ENCODE measurements at places on chromosomes 16 and 17.

DNA sequence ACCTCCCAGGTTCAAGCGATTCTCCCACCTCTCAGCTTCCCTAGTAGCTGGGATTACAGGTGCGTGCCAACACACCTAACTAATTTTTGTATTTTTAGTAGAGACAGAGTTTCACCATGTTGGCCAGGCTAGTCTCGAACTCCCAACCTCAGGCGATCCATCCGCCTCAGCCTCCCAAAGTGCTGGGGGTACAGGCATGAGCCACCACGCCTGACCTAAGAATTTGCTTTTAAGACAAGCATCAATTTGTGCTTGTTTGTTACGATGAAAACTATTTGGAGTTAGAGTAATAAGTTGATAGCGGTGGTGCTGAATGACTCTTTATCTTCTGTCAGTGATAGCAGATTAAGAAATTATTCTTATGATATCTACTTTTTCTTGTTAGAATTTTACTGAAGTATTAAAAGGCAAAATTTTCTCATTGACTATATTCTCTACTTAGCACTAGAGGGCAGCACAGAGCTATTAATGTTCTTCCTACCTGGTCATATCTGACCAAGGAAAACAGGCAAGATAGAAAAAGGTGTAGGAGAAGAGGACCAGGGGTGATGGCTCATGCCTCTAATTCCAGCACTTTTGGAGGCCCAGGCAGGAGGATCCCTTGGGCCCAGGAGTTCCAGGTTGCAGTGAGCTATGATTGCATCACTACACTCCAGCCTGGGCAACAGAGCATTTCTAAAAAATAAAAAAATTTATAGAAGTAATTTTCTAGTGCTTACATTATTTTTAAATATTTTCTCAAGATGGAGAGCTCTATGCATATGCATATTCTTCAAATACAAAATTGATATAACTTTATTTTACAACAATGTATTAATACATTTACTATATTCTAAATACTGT is 24.5 kb downstream of the STXBP4 start:
- no peak for DNase-seq

GRCh38 chr17:70796757-70797156 is 627.4 kb downstream of the KCNJ2 start:
- DNase-seq = no peak

- no peak for DNase-seq
Measured at GRCh38 chr17:81037798-81038733, 3.1 kb downstream of the BAIAP2 start.

GRCh38 chr17:44906010-44906646 is 6.9 kb upstream of the EFTUD2 start:
- no peak for DNase-seq

DNA sequence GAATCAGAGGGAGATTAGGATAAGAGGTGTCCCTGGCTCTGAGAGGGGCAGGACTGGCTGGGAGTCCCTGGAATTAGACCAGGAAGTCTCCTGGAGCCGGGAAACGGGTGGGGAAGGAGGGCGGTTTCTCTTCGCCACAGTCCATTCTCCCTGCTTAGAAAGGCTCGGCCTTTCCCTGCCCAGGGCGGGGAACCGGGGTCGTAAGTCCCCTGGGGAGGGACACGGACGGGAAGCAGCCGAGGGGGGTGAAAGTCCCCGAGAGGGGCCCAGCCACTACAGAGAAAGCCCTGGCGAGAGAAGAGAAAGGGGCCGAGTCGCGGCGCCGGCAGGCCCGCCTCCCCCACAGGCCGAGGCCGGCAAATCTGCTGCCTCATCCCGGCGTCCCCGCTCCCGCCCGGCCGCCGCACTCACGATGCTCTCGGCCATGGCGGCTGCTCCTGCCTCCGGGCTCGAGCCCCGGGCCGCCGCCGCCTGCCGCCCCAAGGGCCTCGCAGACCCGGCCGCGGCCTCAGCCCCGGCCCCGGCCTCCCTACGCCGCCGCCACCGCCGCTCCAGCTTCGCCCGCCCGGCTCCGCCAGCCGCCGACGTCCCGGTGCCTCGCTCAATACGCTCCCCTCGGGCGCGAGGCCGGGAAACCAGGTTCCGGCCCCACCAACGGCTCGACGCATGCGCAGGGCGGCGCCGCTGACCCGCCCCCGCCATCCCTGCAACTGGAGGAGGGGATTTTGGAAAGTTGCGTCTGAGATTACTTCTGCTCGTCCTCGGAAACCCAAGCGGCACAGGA is at the start of the genes NPLOC4 and TSPAN10:
Gene NPLOC4, minus strand, starts transcription at position 608 of the 784 bp plus-strand sequence. Its CDS starts 182 bp downstream, at position 426.
Gene TSPAN10, plus strand, starts transcription at position 692 of the 784 bp plus-strand sequence. CDS start 5,217 bp downstream, outside the sequence.
- no peak for DNase-seq

DNA sequence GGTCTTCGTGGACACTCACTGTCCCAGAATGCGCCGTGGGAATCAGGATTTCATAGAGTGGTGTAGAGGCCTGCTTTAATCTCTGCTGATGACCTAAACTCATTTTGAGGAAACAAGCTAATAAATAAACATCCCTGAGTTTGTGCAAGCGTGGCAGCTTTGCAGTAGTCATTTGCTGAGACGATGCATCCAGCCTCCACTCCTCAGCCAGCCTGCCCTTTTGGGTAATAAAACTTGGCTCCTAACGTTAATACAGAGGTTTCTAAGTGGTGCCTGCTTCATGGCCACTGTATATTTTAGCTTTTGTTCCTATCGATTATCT is 1.3 kb downstream of the DGKE start:
- no peak for DNase-seq

GRCh38 chr17:57651996-57652395 is 93.1 kb downstream of the CCDC182 start:
- DNase-seq = no peak

- no peak for DNase-seq
Measured at GRCh38 chr16:31455601-31456314, 3.5 kb upstream of the ARMC5 start.

- DNase-seq = no peak
Measured at GRCh38 chr17:57517273-57517631, 227.8 kb downstream of the CCDC182 start.

- DNase-seq = no peak
Measured at GRCh38 chr16:67298277-67298676, 18.9 kb downstream of the PLEKHG4 start.

GRCh38 chr17:57368637-57369336 is 112.5 kb downstream of the MSI2 start:
- DNase-seq = no peak

GRCh38 chr16:53537626-53538025 is 34.6 kb upstream of the AKTIP start:
- no peak for DNase-seq

GRCh38 chr16:88301431-88301830 is 81.3 kb upstream of the ZNF469 start:
- no peak for DNase-seq

- no peak for DNase-seq
Measured at GRCh38 chr16:23156110-23156509, 6.9 kb upstream of the USP31 start.

- no peak for DNase-seq
Measured at GRCh38 chr16:30876867-30877266, 17.0 kb downstream of the BCL7C start.

DNA sequence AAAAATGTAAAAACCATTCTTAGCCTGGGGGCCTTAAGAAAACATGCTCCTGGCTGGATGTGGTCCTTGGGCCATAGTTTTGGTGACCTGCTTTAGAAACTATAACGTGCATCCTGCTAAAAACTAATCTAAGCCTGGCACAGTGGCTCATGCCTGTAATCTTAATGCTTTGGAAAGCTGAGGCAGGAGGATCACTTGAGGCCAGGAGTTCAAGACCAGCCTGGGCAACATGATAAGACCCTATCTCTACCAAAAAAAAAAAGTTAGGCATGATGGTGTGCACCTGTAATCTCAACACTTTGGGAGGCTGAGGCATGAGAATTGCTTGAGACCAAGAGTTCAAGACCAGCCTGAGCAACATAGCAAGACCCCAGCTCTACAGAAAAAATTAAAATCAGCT is 183.8 kb upstream of the CHMP6 start:
- DNase-seq = no peak

DNA sequence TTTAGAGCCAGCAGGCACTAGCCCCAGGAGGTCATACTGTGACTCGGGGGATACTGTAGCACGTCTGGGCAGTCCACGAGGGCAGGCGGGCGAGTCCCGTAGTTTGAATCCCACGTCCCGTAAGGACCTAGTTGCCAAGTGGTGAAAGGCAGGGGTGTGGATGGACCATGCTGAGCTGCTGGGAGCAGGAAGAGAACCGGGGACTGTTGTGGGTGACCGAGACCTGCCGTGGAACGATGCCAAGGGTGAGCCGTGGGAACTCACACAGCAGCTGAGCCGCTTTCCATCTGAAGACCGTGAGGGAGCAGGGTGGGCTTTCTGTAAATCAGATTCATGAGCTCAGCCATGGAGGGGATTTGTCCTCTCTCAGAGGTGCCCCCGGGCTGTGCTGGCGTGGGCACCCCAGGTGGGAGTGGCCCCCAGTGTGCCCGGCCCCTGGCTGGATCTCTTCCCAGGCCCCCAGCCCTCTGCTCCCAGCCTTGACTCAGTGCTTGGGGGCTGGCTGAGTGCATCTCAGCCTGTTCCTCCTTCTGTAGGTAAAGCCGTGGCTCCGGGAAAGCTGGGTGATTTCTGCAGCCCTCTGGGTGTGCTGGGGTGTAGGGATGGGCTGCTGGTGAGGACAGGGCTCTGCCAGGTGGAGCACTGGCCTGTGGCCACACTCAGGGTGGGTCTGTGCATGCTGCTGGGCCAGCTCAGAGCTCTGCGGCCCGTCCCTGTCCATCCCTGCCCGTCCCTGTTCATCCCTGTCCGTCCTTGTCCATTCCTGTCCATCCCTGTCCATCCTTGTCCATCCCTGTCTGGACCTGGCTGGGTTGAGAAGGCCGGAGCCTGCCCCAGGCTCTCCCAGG is 13.6 kb downstream of the ASPSCR1 start:
- DNase-seq = no peak

- DNase-seq = no peak
Measured at GRCh38 chr16:67277999-67278772, 1.1 kb upstream of the PLEKHG4 start.

DNA sequence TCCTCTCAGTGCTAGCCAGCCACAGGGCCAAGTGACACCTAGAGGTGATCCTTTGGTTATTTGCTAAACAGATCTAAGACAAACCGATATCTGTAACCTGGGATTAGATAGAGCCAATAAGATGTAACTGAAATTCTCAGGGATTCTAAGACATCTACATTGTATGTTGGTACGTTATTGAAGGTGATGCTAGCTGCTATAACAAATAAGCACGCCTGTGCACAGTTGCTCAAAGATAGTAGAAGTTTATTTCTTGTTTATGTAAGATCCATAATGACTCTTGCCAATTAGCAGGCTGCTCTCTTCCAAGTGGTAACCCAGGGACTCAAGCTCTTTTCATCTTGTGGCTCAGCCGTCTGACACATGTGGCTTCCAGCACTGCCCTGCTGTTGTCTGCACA is 370.3 kb downstream of the WWOX start:
- DNase-seq = no peak

DNA sequence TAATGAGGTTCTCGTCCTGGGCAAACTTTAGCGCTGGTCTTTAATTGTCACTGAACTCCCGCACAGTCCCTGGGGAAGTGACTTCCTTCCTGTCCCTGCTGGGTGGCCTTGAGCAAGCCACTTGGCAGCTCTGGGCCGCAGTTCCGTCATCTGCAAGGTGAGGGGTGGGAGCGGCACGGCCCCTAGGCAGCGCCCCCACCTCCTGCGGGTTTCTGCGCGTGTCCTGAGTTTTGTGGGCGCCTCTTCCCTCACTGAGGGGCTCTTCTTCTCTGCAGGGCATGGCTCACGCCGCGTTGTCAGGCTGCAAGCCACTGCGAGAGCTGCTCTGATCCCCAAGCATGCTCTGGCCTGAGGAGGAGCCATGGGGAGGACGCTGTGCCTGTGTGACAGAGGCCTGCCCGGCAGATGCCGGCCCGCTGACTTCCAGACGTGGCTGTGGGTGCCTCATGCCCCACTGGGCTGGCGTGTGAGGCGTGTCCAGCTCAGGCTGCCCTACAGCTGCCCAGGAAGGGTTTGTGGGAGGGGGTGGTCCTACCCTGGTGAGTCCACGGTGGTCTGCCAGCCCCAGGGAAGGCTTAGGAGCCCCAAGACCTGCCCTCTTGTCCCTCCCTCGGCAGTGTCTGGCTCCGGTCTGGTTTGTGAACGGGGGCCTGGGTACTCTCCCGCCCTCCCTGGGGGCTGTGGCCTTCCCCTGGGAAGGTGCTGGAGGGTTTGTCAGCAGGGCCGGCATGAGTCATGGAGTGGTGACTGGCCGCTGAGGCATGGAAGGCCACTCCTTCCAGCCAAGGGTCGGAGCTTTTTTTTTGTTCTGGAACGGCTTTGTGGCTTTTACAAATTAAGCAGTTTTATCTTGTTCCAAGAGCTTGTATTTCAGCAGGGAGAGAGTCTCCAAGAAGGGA is 182.0 kb downstream of the SEC14L1 start:
- no peak for DNase-seq

GRCh38 chr16:77943801-77944200 is 78.5 kb upstream of the CLEC3A start:
- no peak for DNase-seq

DNA sequence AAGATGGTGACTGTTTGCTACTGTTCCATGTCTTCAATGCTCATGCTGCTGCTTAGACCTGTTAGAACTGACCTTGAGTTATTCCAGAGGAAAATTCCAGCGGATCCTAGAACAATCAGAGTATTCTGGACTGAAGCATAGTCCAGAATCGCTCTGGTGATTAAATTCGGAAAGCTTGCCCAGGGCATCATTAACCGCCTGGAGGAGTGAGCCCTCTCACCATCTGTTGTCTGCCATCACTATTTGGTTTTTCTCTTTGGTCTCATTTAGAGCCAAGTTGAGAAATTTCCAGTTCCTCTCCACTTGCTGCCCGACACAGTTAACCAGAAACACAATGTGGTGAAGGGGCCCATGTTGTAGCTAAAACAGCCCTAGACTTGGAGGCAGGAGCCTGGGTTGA is 104.1 kb downstream of the BMERB1 start:
- no peak for DNase-seq

- no peak for DNase-seq
Measured at GRCh38 chr16:73060892-73061490, 13.1 kb upstream of the ZFHX3 start.

DNA sequence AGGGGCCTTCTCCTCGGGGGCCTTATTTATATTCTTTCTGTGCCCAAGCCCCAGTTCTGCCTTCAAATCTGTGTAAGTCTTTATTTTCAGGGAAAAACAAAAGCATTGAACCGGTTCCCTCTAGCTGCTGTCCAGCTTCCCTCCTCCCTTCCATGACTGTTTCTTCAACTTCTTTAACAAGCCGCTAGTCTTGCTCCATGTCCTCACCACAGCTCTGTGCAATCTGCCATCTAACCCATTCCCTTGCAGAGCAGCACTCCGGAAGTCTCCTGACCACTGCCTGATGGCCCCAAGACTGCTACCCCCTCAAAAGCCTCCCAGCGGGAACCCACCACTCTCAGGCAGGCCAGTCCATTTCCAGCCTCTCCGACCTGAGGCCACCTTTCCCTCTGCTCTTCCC is 16.9 kb downstream of the EMC8 start:
- no peak for DNase-seq

- no peak for DNase-seq
Measured at GRCh38 chr16:6356911-6357310, 975.7 kb upstream of the RBFOX1 start.

GRCh38 chr17:83104577-83105505 is 25.4 kb downstream of the METRNL start:
- no peak for DNase-seq

- no peak for DNase-seq
Measured at GRCh38 chr16:81321039-81321438, 6.3 kb downstream of the GAN start.

Measured in cortex of kidney (tissue), 1 donor.